SW 1271 (cell line): ENCODE measurements at places on chromosomes 3 and 15.

- no peak for DNase-seq
Measured at GRCh38 chr15:89377842-89378295, 43.2 kb upstream of the POLG start.

- no peak for DNase-seq
Measured at GRCh38 chr3:185929192-185930151, 8.3 kb downstream of the TRA2B start.

DNA sequence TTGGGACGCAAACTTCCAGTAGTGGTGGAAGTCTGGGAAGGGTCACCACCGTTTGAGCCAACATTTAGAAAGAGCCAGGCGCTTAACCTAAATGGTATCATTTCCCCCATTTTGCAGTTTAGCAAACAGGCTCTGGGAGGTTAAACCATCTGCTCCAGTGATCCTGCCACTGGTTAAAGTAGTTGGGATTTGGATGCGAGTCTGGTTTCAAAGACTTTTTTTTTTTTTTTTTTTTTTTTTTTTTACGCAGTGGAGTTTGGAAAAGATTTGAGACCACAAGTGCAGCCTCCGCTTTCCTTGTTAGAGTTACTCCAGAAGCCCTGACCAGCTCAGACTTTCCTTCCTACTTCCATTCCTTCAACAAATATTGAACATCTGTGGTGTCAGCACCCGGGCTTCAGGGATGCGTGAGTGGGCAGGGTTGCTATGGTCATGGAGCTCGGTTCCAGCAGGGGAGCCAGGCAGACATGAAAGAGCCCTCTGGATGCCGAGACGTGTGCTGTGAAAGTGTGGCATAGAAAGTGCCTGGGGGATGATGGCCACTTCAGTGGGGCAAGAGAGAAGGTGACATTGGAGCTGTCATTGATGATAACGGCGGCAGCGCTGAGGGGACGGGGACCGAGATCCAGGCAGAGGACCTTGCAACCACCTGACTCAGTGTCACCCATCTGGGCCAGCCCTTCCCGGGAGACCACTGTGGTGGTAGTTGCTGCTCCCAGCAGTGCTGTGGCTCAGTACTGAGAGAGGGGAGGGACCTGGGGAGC is 1.1 kb upstream of the RNU6-1 start:
- no peak for DNase-seq

- no peak for DNase-seq
Measured at GRCh38 chr3:138222942-138223287, 35.8 kb downstream of the ARMC8 start.

DNA sequence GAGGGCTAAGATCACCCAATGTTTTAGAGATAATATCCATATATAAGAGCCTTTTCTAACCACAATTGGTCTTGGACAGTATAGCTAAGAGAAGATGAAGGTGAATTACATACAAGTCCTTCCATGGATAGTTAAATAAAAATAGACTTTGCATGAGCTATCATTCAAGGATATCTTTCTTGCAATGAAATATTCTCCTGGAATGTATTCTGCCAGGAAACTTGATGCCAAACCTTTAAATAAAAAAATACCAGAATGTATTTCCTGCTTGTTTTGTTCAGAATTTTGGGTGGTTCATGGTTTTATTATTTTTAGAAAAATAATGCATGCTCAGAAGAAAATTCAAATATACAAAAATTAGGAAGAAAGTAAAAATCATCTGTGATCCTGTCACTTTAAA is 88.8 kb upstream of the PPIB start:
- DNase-seq: no peak

DNA sequence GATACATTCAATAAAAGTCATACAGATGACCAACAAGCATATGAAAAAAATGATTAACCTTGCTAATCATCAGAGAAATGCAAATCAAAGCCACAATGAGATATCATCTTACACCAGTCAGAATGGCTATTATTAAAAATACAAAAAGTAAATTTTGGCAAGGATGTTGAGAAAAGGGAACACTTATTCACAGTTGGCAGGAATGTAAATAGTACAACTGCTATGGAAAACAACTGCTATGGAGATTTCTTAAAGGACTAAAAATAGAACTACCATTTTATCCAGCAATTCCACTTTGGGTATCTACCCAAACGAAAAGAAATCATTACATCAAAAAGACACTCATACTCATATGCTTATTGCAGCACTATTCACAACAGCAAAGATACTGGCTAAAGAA is 1121.8 kb downstream of the TBL1XR1 start:
- DNase-seq: no peak

DNA sequence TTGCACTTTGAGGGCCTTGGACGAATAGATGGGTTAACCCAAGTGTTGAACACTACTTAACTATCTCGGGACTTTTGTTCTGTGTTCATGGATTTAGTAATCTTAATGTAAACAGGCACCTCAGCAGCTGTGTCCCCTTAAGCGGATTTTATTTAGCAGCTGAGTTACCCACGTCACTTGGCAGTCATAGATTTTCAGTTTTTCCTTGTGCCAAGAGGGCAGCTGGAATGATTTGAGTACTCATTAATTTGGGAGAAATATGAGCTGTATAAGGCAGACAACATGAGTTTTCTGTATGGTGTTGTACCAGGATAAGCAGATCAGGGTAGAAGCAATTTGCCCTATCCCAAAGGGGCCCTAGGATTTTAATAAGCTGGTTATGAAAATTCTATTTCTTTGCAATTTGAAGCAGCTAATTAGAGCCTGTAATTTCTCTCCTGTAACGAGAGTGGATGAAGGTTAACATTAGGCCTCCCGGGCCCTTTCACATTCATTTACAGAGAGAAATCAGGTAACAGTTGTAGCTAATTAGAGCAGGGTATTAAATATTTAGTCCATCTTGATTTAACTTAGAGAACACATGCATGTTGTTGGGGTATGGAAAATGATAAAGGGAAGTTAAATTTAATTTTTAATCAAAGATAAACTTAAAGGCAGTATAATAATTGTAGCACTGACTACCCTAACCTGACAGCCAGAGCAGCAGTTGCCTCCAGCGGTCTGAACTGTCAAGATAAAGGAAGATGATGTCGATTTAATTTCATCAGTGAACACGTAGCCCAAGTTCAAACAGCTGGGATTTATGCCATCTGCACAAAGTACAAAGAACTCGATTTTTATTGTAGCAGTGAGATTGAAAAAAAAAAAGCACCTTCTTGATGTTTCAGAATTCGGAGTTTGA is 194.5 kb downstream of the LRTM1 start:
- DNase-seq: no peak

GRCh38 chr3:65128346-65128745 is 440.5 kb upstream of the ADAMTS9 start:
- no peak for DNase-seq

DNA sequence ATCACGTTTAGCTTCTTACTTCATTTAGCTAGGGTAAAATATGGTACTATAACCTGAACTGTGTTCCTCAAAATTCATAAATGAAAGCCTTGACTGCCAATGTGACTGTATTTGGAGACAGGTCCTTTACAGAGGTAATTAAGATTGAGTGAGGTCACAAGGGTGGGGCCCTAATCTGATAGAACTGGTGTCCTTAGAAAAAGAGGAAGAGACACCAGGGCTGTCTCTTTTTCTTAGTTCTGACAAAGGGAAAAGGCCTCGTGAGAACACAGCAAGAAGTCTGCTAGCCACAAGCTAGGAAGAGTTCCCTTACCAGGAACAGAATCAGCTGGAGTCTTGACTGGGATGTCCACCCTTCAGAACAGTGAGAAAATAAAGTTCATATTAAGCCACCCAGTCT is 162.7 kb downstream of the GMNC start:
- no peak for DNase-seq

DNA sequence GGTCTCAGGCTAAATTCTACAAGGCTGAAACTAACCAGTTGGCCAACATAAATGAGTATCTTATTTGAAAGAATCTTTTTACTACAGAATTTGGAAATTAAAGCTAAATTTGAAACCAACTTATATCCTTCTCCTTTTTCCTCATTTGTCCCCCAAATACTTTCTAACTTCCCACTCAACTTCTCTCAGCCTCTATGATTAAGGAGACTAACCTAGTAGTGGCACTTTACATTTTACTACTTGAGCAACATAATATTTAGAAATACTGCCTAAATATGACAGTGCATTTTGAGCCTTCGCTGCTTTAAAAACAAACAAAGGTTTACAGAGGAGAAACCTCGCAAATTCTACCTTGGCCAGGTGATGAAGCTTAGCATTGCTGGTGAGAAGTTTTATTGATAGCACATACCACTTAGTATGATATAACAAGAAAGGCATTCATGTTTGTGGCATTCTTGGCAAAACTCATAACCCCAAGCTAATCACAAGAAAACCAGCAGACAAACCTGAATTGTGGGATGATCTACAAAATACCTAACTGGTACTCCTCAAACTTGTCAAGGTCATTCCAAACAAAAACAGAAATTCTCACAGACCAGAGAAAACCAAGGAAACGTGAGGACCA is 432.1 kb upstream of the CFAP20DC start:
- no peak for DNase-seq

- DNase-seq: no peak
Measured at GRCh38 chr3:72517336-72517735, 330.9 kb downstream of the SHQ1 start.

- DNase-seq: no peak
Measured at GRCh38 chr15:79122991-79123390, 32.4 kb upstream of the RASGRF1 start.

GRCh38 chr15:70099967-70100473 is 2.3 kb upstream of the TLE3 start:
- no peak for DNase-seq

DNA sequence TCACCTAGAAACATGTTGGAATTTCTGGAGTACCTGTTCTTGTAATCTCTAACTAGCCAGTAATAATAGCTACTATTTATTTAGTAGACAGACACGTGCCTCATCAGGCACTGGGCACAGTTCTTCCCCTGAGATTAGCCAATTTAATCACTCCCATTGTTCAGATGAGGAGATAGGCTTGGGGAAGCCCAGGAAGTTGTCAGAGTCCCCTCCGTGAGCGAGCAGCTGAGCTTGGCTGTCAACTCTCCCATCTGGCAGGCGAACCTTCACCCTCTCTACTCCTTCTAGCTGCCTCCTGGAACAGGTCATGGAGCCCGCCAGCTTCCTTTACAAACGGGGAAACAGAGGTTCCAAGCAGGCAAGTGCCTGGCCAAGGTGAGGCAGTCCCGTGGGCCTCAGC is 31.1 kb upstream of the FGD5 start:
- DNase-seq: no peak

- no peak for DNase-seq
Measured at GRCh38 chr15:73923488-73924164, 2.6 kb upstream of the LOXL1 start.

DNA sequence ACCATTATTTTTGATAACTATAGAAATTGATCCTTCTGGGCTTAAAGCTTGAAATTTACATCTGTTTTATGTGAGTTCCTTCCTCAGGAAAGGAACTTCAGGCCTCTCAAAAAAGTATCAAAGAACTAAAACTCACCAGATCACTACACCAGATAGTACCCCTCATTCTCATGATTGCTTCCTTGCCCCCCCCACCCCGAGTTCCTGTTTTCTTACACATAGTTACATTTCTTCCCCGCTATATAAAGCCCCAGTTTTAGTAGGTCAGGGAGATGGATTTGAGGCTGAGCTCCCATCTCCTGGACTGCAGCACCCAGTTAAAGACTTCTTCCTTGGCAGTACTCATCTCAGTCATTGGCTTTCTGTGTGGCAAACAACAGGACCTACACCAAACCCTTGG is 80.3 kb upstream of the HRH1 start:
- no peak for DNase-seq

DNA sequence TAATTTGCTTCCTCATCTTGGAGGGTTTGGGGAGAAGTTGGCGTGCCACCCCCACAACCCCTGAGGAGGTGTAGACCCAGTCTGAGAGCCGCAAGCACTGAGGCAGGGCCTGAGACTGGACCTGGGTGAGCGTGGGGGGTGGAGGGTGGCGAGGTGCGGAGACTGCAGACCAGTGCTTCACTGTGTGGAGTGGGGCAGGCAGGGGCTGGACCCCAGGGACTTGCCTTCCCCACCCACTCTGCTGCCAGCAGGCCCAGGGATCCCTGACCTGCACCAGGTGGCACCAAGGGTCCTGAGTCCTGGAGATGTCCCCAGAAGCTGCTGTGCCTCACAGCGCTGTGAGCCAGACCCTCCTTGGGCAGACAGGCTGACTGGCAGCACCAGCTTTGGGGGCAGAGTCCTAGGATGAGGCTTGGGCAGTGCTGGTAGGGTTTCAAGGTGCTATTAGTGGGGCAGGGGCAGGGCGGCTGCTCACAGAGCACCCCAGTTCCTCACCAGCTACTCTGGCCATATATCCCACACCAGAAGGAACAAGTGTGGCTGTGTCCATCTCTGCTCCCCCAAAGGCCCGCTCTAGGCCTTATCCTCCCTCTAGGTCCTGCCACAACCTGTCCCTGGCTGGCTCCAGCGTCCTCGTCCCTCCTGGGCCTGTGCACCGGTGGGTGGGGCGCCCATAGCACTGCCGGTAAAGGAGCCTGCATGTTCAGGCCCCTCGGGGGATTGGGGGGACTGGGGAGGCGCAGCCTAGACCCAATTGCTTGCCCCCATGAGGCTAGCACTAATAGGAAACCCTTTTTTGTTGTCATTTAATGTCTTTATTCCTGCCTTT is 11.8 kb downstream of the ZBTB47 start:
- DNase-seq: no peak

DNA sequence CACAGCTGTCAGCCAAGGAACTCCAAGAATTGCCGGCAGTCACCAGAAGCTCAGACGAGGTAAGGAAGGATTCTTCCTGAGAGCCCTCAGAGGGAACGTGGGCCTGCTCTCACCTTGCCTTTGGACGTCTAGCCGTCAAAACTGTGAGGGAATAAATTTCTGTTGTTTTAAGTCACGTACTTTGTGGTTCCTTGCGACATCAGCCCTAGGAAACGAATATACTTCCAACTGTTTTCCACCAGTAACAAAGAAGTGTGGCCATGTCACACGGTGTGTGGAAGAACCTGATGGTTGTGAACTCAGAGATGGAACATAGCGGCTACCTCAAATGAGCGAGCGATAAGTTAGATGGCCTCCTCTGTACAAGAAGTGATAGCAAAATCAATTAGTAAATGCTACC is 41.0 kb upstream of the B3GNT5 start:
- DNase-seq: no peak
